Adrenal gland (tissue), 19 donors: ENCODE measurements at places on chromosomes 12 and 14. TPM values are rescaled to one million over a fixed set of nuclear protein-coding genes. Genes with fewer than 3 reads are reported as not detected.

DNA sequence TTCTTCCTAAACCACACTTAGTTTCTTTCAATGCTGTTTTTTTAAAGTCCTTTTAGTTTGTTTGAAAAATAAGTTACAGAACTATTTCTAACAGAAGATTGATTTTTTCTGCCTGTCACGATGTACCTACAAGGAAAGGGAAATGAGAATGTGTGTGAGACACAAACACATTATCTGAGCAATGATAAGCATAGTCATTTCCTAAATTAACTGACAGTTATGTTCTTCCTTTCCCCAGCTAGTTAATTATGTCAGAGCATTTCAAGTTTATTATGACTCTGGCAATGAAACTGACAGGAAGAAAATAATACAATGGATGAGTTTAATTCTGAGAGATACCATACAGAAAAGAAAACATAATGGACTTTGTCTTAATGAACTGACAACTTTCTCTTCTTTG is 21.3 kb upstream of the LDHB start:
- H3K4me3 ChIP-seq = no peak overlapping the region
- DNase-seq = no peak
- no peak overlapping the region for H3K27ac ChIP-seq
- no peaks in the 10 kb centered on the region for H3K4me1 ChIP-seq
- H3K36me3 ChIP-seq = no peaks in the 10 kb centered on the region

Gene DHRS2
- 2.6 TPM for total RNA-seq

- H3K4me3 ChIP-seq = peak within 1 kb of the TSS; percentile 4
- DNase-seq = peak; percentile 82
- H3K27ac ChIP-seq = peak within 1 kb of the TSS; percentile 99
- peaks cover 37% of the 10 kb centered on the region for H3K4me1 ChIP-seq
- H3K36me3 ChIP-seq = no peaks in the 10 kb centered on the region
- no peaks in the 10 kb centered on the region for H3K27me3 ChIP-seq
These were observed at the start of gene RNF10 for GRCh38 chr12:120534203-120534702. TSS of gene RNF10 (plus strand) at chr12:120534356. CDS start at chr12:120534812, 456 bp downstream.

- H3K27ac ChIP-seq = no peak overlapping the region
- DNase-seq = no peak
- no peaks in the 10 kb centered on the region for H3K4me1 ChIP-seq
- H3K4me3 ChIP-seq = no peak overlapping the region
- H3K27me3 ChIP-seq = no peaks in the 10 kb centered on the region
These were observed 33.8 kb upstream of the COL2A1 start for GRCh38 chr12:48038085-48038484.

GRCh38 chr12:56103823-56104108 is 593 bp upstream of the PA2G4 start:
- peak overlapping the region; percentile 54 for H3K4me3 ChIP-seq
- peak overlapping the region; percentile 93 for H3K27ac ChIP-seq
- H3K36me3 ChIP-seq = no peaks in the 10 kb centered on the region
- H3K4me1 ChIP-seq = peaks cover 20% of the 10 kb centered on the region
- H3K27me3 ChIP-seq = no peaks in the 10 kb centered on the region

Gene SLC25A3
- total RNA-seq = 997 TPM

Gene ARHGEF40
- 108 TPM for total RNA-seq

GRCh38 chr12:120468325-120468820 is 1.2 kb downstream of the SRSF9 start:
- H3K36me3 ChIP-seq = no peaks in the 10 kb centered on the region
- H3K27me3 ChIP-seq = no peaks in the 10 kb centered on the region
- H3K4me1 ChIP-seq = peaks cover 6% of the 10 kb centered on the region
- DNase-seq = peak; percentile 30

GRCh38 chr14:105168496-105168978 is at the start of gene JAG2:
TSS of gene JAG2 (minus strand) at chr14:105168776. CDS start at chr14:105168420, 356 bp downstream.
- peaks cover 8% of the 10 kb centered on the region for H3K4me1 ChIP-seq
- H3K4me3 ChIP-seq = peak within 1 kb of the TSS; percentile 48
- H3K36me3 ChIP-seq = no peaks in the 10 kb centered on the region
- peaks cover 25% of the 10 kb centered on the region for H3K27me3 ChIP-seq
- H3K27ac ChIP-seq = no peak within 1 kb of the TSS

DNA sequence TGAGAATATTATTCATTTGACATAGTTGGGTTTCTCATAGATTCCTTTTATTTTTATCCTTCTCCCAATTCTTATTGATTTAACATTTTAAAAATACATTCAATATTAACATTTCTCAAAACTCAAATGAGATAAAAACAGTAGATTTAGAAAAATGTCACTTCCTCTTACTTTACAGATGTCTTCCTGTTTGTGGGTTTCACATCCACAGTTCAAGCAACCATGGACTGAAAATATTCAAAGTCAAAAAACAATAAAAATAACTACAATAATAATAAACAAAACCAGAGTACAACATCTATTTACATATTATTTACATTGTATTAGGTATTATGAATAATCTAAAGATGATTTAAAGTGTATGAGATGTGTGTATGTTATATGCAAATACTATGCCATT is 111.3 kb upstream of the SLC16A7 start:
- H3K36me3 ChIP-seq = no peaks in the 10 kb centered on the region
- no peaks in the 10 kb centered on the region for H3K27me3 ChIP-seq
- H3K27ac ChIP-seq = no peak overlapping the region
- no peaks in the 10 kb centered on the region for H3K4me1 ChIP-seq
- DNase-seq = no peak
- H3K4me3 ChIP-seq = no peak overlapping the region

DNA sequence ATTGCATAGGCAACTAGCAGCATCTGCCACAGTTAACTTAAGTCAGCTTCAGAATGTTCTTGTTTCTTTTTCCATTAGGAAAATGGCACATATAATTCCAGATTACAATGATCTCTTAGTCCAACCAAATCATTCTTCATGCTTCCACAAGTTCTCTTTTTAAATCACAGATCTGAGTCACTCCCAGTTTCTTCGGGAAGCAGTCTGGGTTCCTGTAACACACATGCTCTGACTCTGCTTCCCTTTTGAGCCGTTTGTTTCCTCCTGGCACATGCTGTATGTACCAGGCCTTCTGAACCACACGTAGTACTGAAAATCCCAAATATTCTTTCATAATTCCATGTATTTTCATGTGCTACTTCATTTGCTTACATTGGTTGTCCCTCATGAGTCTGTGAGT is 388.8 kb upstream of the PDE3A start:
- H3K27ac ChIP-seq = no peak overlapping the region
- DNase-seq = no peak
- no peaks in the 10 kb centered on the region for H3K4me1 ChIP-seq
- no peaks in the 10 kb centered on the region for H3K36me3 ChIP-seq

DNA sequence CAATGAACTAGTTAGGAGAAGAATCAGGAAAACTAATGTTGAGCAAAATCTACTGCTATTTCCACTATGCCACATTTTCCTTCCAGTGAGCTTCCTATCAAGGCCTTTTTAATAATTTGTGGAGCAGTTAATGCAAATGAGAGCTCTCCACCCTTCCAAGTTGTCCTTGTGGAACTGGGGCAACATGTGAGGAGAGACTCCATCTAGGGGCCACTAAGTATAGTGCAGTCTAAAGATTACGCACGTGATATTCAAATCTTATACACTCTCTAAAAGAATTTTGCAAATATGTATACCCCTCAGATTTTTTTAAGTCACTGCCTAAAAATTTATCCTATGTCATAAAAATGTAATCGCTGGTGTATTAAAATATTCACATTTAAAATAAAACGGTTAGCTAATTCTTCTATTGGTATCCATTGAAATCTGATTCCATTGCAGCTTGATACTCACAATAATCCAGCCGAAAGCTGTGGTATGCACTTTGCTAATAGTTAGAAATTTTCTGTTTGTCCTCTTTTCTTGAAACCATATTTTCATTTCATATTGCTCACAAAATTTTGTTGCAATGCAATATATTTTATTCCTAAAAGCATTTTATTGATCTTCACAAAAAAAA is 100.1 kb downstream of the PAH start:
- H3K27ac ChIP-seq = no peak overlapping the region
- no peaks in the 10 kb centered on the region for H3K36me3 ChIP-seq
- no peak for DNase-seq
- no peaks in the 10 kb centered on the region for H3K27me3 ChIP-seq

DNA sequence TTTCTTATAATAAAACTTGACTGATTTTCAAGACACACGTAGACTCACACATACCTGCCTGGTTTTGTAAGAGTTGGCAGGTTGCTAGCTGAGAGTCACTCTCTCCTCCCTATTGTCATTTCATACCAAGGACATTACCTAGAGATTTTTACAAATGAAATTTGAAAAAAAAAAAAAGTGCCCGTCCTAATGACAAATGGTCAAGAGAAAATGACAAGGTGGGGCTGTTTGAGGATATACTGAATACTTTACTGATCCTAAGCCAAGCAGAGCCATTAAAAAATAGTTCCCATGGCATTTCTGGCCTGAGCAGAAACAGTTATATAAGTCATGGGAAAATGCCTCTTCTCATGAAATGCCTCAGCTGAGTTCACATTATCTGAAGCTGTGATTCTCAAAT is 150.2 kb downstream of the DYRK2 start:
- H3K27ac ChIP-seq = no peak overlapping the region
- H3K36me3 ChIP-seq = no peaks in the 10 kb centered on the region
- no peaks in the 10 kb centered on the region for H3K27me3 ChIP-seq

GRCh38 chr12:26080911-26081310 is 43.9 kb downstream of the BHLHE41 start:
- no peaks in the 10 kb centered on the region for H3K27me3 ChIP-seq
- no peak overlapping the region for H3K27ac ChIP-seq
- H3K4me3 ChIP-seq = no peak overlapping the region
- no peaks in the 10 kb centered on the region for H3K36me3 ChIP-seq
- DNase-seq = no peak
- no peaks in the 10 kb centered on the region for H3K4me1 ChIP-seq

Gene POTEM
- not detected for total RNA-seq

DNA sequence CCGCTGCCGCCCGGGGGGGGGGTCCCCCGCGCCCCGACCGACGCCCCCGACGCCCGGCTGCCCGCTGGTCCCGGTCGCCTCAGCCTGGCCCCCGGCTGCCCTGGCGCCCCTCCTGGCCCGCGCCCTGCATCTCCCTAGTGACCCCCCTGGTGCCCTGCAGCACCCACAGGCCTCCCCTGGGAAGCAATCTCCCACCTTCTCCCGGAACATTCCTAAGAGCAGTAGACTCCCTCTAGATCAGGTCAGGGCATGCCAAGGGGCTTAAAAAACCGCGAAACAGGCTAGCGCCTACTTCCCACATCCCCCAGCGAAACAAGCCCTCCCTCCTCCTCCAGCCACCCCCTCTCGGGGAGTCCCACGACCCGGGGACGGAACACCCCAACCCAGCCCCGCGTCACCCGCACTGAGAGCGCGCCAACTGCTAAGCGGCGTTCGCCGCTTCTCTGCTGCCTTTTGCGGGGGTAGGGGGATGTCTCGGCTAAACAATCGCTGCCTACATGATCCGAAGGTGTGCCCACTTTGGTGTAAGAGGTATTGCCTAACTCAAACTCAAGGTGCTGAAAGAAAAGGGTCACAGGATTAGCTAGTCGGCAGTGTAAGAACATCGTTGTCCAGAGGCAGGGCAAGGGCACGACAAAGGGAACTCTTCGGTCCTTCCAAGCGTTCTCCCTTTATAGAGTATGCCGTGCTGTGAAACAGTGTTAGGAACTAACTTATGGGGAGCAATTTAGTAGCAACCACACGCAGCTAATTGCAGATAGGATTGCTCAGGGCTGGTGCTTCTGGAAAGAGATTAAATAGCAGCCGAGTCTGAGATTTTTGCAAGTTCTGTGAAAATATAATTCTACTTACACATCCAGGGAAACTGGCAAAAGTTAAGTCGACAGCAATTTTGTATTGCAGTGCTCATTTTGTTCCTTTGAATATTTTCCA is 619 bp upstream of the NTN4 start:
- no peaks in the 10 kb centered on the region for H3K27me3 ChIP-seq
- H3K4me3 ChIP-seq = peak overlapping the region; percentile 4
- peak; percentile 53 for DNase-seq
- H3K27ac ChIP-seq = no peak overlapping the region
- peaks cover 9% of the 10 kb centered on the region for H3K4me1 ChIP-seq

Gene RNASE7
- not detected for total RNA-seq

Gene AP1G2
- 97.1 TPM for total RNA-seq

- H3K4me1 ChIP-seq = no peaks in the 10 kb centered on the region
- H3K36me3 ChIP-seq = no peaks in the 10 kb centered on the region
- no peaks in the 10 kb centered on the region for H3K27me3 ChIP-seq
- no peak overlapping the region for H3K27ac ChIP-seq
- no peak overlapping the region for H3K4me3 ChIP-seq
These were observed 45.8 kb downstream of the CCER1 start for GRCh38 chr12:90909069-90909770.

- no peaks in the 10 kb centered on the region for H3K36me3 ChIP-seq
- H3K4me3 ChIP-seq = no peak overlapping the region
- no peaks in the 10 kb centered on the region for H3K4me1 ChIP-seq
- DNase-seq = no peak
- no peaks in the 10 kb centered on the region for H3K27me3 ChIP-seq
These were observed 43.7 kb downstream of the HELB start for GRCh38 chr12:66345956-66346355.

Gene APOF
- not detected for total RNA-seq

Gene GPR162
- 1.6 TPM for total RNA-seq

- H3K27ac ChIP-seq = no peak overlapping the region
- DNase-seq = no peak
- H3K27me3 ChIP-seq = no peaks in the 10 kb centered on the region
- H3K4me1 ChIP-seq = no peaks in the 10 kb centered on the region
- H3K4me3 ChIP-seq = no peak overlapping the region
- no peaks in the 10 kb centered on the region for H3K36me3 ChIP-seq
These were observed 293.8 kb downstream of the NOVA1 start for GRCh38 chr14:26304056-26304455.

- no peak overlapping the region for H3K4me3 ChIP-seq
- H3K27ac ChIP-seq = peak overlapping the region; percentile 98
- H3K27me3 ChIP-seq = no peaks in the 10 kb centered on the region
- H3K36me3 ChIP-seq = no peaks in the 10 kb centered on the region
These were observed 3.3 kb downstream of the NCKAP5L start for GRCh38 chr12:49824895-49825294.

GRCh38 chr14:73785834-73786635 is 65.6 kb upstream of the PTGR2 start:
- DNase-seq = peak; percentile 87
- peaks cover 73% of the 10 kb centered on the region for H3K4me1 ChIP-seq
- H3K4me3 ChIP-seq = peak overlapping the region; percentile 4
- H3K27ac ChIP-seq = peak overlapping the region; percentile 97
- no peaks in the 10 kb centered on the region for H3K36me3 ChIP-seq

Gene ANKRD33
- total RNA-seq = not detected

DNA sequence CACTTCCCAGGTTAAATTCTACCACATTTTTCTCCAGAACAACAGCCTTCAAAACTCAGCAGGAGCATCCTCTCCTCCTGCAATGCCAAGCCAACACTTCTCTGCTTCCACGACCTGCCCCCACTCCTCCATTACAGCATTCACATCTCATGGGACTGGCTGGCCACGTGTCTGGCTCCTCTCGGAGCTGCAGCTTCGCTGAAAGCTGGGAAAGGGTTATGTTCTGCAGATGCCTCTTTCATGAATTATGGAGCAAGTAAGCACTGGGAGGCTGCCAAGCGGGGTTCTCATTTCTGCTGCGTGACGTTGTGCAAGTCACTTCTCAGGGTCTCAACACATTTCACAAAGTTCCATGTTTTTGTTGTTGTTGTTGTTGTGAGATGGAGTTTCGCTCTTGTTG is 142.2 kb upstream of the RFLNA start:
- no peaks in the 10 kb centered on the region for H3K27me3 ChIP-seq
- no peak overlapping the region for H3K27ac ChIP-seq
- H3K36me3 ChIP-seq = no peaks in the 10 kb centered on the region
- no peak for DNase-seq
- no peak overlapping the region for H3K4me3 ChIP-seq

Gene CRY1
- total RNA-seq = 12.8 TPM

- no peak overlapping the region for H3K4me3 ChIP-seq
- H3K4me1 ChIP-seq = peaks cover 6% of the 10 kb centered on the region
- H3K27ac ChIP-seq = no peak overlapping the region
- peaks cover 19% of the 10 kb centered on the region for H3K36me3 ChIP-seq
These were observed 37.5 kb downstream of the RAP1B start for GRCh38 chr12:68648179-68648578.

Gene SDR9C7
- total RNA-seq = not detected
